ENCODE measurements at places on chromosomes 5 and 9.
A peak's percentile ranks its signal among the peaks of the same experiment; 100 is the strongest.

DNA sequence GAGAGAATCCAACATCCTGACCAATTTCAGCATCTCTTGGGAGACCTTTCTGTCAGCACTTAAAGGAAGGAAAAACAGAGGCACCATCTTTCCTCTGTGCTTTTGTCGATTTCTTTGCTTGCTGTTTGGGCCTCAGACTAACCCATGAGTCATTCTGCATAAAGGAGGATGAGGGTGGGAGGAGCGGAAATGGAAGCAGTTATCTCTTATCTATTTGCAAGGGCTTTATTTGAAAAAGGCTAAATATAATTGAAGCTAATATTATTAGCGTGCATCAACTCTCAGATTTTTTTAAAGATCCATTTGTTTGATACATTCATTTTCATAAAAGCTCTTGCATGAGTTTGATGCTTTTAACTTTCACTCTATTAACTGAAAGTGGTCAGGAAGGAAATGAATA, 72.9 kb downstream of the ZNF622 start:
- no peak for DNase-seq

DNA sequence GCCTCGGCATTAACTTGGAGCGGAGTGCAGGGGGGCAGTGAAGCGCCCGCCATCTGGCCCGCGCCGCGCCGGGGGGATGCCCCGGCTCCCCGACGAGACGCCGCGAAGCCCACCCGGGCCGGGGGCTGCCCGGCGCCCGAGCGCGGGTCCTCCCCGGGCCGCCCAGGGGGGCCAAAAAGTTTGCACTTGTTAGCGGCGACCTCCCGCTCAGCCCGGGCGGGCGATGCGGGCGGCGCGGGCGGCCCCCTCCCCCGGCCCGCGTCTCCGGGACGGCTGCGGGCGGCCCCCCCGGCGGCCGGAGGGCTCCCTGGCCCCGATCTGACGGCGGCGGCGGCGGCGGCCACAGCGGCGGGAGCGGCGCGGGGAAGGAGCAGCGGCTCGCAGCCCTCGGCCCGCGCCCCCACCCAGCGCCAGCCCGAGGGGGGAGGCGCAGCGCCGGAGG, at the start of gene NTNG2:
NTNG2 (plus strand) TSS at position 316 of the 442 bp plus-strand sequence. CDS start 4,774 bp downstream, outside the sequence.
- no peak for DNase-seq

DNA sequence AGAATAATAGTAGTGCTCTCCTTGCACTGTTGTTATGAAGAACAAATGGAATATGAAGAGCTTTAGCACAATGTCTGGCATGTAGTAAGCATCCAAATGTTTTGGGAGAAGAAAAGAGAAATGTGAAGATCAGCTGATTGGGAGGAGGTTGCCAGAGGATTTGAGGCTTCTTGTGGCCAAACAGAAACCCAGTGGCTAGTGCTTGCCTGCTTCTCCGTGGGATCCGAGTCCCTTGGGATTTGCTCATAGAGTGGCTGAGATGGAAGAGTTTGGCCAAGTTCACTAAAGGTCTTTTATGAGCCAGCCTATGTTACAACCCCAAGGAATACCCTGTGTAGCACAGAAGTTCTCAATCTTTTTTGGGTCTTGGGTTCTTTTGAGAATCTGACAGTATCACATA, 86.0 kb downstream of the ANGPTL2 start:
- no peak for DNase-seq

DNA sequence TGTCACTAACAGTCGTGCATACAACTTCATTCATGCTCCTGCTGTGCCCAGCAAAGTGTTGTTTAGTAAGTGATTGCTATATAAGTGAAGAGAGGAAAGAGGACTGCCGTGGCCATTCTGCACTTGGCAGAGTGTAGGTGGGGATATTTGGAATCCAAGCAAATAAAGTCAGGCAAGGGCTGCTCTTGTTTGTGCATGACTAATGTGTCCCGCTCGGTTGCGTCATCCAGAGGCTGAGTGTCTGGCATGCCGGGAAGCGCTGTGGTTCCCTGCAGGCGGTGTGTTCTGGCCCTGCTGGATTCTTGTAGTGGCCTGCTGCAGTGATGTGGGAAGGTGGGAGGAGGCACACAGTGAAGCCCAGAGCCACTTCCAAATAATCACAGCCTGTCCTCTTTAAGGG, 136.9 kb upstream of the ANKH start:
- peak; percentile 75 for DNase-seq

DNA sequence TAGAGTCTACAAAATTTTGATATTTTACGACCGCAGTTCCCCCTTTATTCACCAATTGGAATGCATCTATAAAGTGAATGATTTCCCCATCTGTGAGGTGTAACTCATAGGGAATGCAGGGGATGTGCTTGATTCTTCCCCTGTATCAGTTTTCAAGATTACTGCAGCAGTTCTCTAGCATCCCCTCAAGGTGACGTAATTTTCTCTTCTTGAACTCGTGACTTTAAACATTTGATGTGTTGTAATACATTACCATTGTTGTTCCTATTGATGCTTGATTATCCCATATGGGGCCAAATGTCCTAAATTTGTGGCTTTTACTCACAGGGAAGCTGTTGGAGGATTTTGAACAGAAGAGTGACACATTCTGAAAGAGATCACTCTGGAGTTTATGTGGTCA, 240.2 kb downstream of the CD180 start:
- DNase-seq, result no peak

- DNase-seq, result no peak
Observed at GRCh38 chr9:109483744-109484429, 14.2 kb downstream of the PTPN3 start.

GRCh38 chr9:133855802-133856521, 117.8 kb upstream of the SARDH start:
- DNase-seq, result no peak

DNA sequence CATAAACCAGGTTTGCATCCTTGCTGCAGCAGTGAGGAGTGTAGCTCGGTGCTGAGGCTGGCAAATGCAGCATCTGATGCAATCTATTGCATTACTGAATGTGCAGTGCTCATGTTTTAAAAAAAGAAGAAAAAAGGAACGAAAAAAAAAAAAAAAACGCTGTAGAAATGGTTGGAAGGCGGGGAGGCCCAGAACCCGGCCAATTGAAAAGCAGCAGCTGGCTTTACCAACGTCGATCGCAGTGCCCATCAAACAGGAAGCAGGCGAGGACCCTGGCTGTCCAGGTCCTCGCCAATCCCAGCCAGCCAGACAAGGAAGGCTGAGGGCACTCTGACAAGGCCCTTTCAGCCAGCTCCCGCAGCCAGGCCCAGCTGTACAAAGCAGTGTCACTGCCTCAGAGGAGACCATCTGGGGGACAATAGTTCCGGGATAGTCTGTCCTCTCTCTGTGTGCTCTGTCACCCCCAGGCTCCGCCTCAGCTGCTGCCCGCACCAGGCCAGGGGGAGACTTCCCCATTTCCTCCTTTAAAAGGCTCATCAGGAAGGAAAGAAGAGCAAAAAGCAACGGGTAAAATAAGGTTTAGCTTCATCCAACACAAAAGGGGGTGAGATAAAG, 21.8 kb upstream of the CPEB4 start:
- no peak for DNase-seq

DNA sequence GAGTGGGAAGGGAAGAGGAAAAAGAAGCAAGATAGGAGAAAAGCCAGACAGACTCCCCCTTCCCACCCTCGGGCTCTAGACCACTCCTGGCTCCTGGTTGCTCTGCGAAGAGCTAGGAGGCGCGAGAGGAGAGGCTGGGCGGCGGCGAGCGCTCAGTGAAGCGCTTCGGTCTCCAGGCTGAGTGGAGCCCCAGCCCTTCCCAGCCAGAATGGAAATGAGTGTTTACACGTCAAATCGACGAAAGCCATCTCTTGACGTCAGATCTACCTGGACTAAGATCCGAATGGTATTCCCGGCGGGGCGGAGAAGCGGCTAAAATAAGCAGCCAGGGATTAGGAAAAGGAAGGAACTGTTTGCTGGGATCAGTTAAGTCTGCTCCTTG, at the start of gene PCSK1:
PCSK1 (minus strand) TSS at position 183 of the 382 bp plus-strand sequence. CDS start 206 bp downstream, outside the sequence.
- DNase-seq, result no peak

GRCh38 chr9:13427587-13427986, 148.1 kb upstream of the MPDZ start:
- DNase-seq, result no peak

GRCh38 chr9:120257483-120257882, 322.5 kb downstream of the CDK5RAP2 start:
- DNase-seq, result no peak

DNA sequence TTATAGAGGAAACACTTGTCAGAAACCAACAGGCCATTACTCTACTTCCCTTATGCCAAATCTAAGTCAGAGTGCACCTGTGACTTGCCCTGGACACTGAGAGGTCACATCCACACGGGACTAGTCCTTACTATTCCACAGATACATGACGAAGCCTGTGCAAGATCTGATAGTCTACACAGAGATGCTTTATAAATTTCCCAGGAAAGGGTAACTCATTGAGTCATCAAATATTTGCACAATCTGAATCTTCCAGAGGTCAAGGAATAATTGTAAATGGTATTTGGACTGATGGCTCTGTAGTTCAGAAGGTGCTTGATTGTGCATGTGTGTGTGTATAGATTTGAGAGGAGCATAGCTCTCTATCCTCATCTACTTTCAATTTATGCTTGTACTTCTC, 55.2 kb upstream of the JAK2 start:
- DNase-seq, result no peak

- no peak for DNase-seq
Observed at GRCh38 chr5:6806668-6807067, 93.4 kb downstream of the TENT4A start.

DNA sequence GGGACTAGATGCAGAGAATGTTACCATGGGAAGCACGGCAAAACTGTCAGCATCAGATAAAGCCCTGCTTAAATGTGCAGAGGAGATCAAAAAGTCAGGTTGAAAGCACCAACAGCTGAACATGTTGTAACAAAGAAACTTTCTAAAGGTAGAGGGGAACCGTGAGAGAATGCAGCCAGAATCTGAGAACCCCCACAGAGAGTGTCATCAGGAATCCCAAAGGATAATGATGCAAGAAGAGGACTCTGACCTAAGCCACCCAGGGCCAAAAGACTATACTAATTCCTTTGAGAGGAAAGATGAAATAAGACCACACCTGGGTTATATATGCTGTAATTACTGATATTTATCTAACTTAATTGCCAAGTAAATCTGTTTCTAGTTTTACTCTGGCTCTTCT, 116.6 kb downstream of the PCSK1 start:
- DNase-seq, result no peak

GRCh38 chr5:31936683-31937082, 237.4 kb downstream of the GOLPH3 start:
- no peak for DNase-seq

GRCh38 chr5:73444499-73445438, 3.8 kb downstream of the FOXD1 start:
- DNase-seq, result no peak

- no peak for DNase-seq
Observed at GRCh38 chr5:133327946-133328401, 276.2 kb downstream of the HSPA4 start.

DNA sequence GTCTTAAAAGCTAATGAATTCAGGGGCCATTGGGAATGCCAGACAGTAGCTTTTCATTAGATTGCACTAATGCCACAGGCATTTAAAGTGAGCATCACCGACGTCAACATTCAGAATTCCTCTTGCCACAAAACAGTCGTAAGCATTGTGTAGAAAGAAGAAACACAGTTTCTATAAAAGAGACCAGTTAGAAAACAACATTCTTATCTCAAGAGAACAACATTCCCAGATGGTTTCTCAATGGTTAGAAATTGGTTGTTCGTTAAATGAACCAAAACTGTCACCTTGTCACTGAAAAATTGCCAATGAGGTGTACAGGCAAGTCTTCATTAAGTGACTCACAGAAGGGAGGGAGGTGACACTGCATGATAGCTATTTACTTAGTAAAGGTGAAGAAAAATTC, 401.6 kb upstream of the PRR16 start:
- no peak for DNase-seq

DNA sequence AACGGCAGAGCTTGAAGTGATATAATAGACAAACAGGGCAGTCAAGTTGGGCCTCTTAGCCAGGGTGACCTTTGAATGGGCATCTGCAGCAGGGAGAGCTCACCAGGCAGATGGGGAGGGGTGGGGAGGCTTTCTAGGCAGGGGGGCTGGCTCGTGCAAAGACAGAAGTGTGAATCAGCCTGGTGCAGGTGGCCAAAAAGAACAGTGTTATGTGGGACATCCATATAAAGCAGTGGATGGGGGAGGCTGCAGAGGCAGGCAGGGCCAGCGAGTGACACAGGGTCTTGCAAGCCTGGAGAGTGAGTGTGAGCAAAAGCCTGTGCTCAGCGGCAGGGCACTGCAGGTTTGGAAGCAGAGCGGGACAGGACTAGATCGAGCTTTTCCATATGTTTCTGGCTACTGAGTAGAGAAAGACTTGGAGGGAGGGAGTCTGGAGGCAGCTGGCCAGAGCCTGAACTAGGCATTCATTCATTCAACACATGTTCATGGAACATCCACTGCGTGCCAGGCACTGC, 14.2 kb upstream of the TTLL11 start:
- DNase-seq, result no peak

Data from keratinocyte (primary cell).